ENCODE measurements at places on chromosomes 7 and 10.

GRCh38 chr7:31744294-31744874 lies 57.4 kb downstream of the PPP1R17 start:
- H3K36me3 ChIP-seq = no peaks in the 10 kb centered on the region
- H3K27me3 ChIP-seq = peaks cover 1% of the 10 kb centered on the region

- H3K27ac ChIP-seq = no peak overlapping the region
- no peaks in the 10 kb centered on the region for H3K4me1 ChIP-seq
- DNase-seq = no peak
These were observed 1.1 kb upstream of the TARP start for GRCh38 chr7:38274486-38274885.

DNA sequence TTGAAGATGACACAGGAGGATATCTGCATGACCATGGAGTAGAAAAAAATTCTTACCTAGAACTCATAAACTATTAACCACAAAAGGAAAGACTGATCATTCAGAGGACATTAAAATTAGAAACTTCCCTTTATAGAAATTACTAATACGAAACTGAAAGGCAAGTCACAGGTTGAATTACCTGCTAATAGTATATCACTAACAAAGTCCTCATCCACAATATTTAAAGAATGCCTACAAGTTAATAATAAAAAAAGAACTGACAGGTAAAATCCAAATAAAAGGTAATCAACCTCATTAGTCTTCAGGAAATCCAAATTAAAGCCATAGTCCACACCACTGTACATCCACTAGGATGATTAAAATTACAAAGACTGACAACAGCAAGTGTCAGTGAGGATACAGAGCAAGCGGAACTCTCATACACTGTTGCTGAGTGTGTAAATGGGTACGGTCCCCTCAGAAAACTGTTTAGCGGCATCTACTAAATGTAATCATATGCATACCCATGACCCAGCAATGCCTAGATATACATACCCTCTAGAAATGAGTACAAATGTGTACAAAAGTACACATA lies 71.2 kb downstream of the ARHGAP21 start:
- H3K4me1 ChIP-seq = no peaks in the 10 kb centered on the region
- no peak for DNase-seq
- no peak overlapping the region for H3K4me3 ChIP-seq
- H3K36me3 ChIP-seq = no peaks in the 10 kb centered on the region
- H3K27me3 ChIP-seq = no peaks in the 10 kb centered on the region

- no peak for DNase-seq
- no peaks in the 10 kb centered on the region for H3K36me3 ChIP-seq
- no peaks in the 10 kb centered on the region for H3K4me1 ChIP-seq
- H3K4me3 ChIP-seq = no peak overlapping the region
- no peaks in the 10 kb centered on the region for H3K27me3 ChIP-seq
These were observed 102.0 kb upstream of the HDAC9 start for GRCh38 chr7:18393465-18394118.

DNA sequence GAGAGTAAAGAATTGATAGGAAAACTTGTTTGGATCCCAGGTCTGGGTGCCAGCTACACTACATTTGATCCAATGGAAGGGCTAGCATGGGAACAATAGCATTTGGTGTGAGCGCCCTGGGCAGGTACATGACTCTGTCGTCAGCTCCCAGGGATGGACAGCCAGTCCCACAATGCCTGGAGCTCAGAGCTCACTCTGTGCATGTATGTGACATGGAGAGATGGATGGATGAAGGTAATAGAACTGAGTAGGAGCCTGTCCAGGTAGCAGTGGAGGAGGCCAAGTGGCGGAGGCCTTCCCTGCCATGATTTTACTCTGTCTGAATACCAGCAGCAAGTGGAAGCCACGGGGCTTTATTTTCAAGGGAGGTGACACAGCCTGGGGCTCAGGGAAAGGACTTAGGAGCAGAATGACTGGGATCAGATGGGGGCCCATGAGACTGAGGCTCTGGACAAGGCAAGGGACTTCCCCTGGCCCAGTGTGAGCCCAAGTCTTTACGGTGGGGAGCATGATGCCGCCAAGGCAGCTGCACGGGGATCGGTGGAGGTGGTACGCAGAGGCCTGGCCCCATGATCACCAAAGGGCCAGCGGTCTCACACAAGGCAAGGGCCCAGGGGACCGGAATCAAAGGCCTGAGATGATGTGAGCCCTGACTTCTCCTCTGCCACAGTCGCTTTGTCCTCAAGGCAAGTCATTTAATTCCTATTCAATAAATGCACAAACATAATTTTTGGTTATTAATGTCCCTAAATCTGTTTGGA lies 5.9 kb downstream of the PTPRE start:
- H3K4me3 ChIP-seq = no peak overlapping the region
- DNase-seq = no peak
- no peak overlapping the region for H3K27ac ChIP-seq

DNA sequence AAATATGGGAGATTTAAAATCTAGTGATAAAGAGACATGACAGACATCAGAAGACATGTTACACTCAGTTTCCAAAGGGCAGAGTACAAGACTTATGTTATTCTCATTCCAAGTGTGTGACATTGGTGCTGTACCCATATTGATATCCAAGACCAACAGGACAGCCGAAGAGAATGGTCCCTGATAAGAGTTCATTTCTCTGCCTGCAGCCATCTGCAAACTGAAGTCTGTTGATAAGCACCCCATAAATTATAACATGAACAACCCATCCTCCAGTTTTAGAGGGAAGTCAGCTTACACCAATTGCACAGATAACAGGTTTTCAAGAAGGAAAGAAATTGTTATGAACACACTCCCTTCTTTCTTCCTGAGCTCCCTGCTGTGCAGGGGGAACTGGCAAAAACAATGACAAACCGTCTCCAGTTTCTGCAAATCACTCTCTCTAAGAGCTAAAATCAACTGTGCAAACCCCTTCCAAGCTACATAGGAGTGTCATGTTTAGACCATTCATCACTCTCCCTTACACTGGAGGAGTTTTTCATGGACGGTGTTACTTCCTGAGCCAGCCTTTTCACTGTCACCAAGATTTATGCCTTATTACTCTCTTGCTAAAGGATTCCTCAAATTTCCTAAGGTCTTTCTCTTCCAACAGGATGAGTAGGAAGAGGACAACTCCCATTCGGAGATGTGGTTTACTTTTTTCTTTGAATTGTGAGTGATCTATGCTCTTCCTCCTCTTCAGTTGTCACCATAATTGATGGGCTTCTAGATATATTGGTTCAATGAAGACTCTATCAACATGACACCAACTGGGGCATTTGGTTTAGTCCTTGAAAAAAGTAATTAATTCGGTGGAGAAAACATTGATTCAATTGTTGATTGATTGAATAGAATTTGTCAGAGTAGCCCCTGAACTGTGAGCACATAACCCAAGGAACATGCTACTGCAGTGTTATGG lies 80.3 kb upstream of the FAM171A1 start:
- no peak overlapping the region for H3K4me3 ChIP-seq
- no peak for DNase-seq
- no peaks in the 10 kb centered on the region for H3K4me1 ChIP-seq
- no peak overlapping the region for H3K27ac ChIP-seq

DNA sequence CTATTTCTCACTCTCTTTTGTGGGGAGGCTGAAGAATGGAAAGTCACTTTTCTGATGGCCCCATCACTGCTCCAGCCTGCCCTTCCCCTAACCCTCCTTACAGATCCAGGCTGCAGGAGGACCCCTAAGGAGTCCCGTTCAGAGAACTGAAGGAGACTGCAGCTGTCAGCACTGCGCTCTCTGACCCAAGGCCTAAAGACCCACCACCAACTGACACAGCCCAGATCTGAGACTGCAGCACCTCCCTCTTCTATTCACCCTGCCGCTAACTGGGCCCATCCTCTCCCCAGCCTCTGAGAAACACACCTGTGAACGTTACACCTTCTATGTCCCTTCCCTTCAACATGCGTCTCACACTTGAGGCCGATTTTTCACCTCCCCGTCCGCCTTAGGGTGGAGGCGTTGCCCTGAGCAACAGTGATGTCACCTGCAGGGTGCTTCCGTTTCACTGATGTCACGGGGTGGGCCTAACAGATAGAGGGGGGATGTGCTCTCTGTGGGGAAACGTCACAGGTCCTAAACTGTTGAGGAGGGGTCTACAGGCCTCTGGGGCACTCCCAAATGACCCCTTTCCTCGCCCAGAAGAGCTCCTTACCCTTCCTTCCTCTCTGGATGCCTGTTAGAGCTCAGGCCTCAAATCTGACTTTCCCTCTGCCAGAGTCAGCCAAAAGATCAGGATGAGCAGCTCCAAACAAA lies 5.1 kb downstream of the ITPRIP start:
- no peaks in the 10 kb centered on the region for H3K27me3 ChIP-seq
- H3K4me1 ChIP-seq = peaks cover 36% of the 10 kb centered on the region
- no peak for DNase-seq
- H3K4me3 ChIP-seq = no peak overlapping the region

GRCh38 chr7:143394068-143394467 lies 12.9 kb downstream of the ZYX start:
- peaks cover 5% of the 10 kb centered on the region for H3K36me3 ChIP-seq
- no peak for DNase-seq
- H3K27ac ChIP-seq = peak overlapping the region; percentile 20

DNA sequence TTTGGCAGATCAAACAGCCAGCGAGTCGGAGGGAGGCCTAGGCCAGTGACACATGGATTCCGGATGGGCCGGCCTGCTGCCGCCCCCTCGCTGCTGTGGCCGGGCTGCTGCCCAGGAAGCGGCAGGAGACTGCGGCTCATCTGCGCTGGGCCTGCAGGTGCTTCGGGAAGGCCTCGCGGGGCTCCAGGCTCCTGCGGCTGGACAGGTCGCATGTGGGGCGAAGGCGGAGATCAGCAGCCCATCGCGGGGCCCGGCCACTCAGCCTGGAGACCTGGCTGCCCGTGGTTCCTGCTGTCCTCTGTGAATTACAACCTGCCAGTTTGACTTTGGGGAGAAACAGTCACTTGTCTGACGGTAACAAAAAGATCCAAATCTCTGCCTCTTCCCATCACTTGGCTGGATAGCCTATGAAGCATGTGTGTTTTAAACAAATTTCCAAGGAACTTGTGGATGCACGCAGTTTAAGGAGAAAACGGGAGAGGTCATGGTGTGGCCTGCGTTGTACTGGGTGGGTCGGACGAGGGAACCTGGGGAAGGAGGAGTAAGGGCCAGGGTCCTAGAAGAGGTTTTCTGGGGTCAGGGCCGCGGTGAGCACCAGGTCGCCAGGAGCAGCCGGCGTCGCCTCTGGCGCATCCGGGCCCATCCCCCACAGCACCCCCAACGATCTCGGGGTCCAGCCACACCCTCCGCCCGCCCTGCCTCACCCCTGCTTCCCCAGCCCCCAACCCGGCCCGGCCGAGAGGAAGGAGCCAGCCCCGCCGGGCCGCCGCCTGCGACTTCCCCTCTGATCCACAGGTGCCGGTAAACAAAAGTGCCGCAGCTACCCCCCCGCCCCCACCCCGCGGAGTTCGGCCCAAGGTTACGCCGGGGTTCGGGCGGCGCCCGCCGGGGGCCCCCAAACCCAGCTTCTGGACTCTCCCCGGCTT lies 1.6 kb downstream of the SPOCK2 start:
- no peak overlapping the region for H3K4me3 ChIP-seq
- H3K4me1 ChIP-seq = peaks cover 11% of the 10 kb centered on the region
- no peak for DNase-seq
- no peaks in the 10 kb centered on the region for H3K36me3 ChIP-seq
- H3K27ac ChIP-seq = no peak overlapping the region

DNA sequence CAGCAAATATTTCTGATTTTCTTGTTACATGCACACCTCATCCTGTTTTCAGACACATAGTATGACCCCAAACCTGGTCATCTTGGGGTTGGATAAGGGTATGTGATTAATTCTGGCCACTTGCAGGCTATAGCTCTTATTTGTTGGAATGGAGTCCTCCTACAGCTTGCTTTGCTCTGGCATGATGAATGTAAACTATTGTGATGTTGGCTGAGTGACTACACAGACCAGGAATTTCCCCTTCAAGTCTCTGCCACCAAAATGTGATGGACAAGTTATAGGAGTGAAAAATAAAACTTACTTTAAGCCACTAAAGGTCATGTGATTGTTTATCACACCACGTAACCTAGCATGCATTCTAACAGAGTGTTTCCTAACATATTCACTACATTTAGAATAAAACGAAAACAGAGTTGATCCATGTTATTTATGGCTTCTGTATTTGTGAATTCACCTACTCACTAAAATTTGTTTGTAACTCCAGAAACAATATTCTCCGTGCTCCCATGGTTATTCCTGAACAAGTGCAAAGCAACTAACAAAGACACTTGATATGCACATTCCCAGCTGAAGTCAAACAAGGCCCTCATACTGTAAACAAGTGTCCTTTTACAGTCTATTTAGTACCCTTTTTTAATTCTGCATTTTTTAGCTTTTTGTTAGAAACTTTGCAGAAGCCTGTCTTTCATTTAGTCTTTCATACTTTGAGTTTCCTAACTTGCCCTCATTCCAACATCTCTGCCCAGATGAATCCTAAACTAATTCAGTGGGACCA lies 599.2 kb upstream of the PCDH15 start:
- no peak overlapping the region for H3K27ac ChIP-seq
- DNase-seq = no peak
- no peak overlapping the region for H3K4me3 ChIP-seq
- no peaks in the 10 kb centered on the region for H3K4me1 ChIP-seq

- H3K27ac ChIP-seq = no peak overlapping the region
- no peaks in the 10 kb centered on the region for H3K27me3 ChIP-seq
- no peaks in the 10 kb centered on the region for H3K4me1 ChIP-seq
- DNase-seq = no peak
These were observed 35.0 kb upstream of the ABCB4 start for GRCh38 chr7:87510411-87510875.

GRCh38 chr10:72414642-72415041 lies 59.9 kb upstream of the DNAJB12 start:
- H3K27ac ChIP-seq = no peak overlapping the region
- no peaks in the 10 kb centered on the region for H3K36me3 ChIP-seq
- H3K4me3 ChIP-seq = no peak overlapping the region
- no peaks in the 10 kb centered on the region for H3K4me1 ChIP-seq
- DNase-seq = no peak
- H3K27me3 ChIP-seq = no peaks in the 10 kb centered on the region

GRCh38 chr7:111226800-111227199 lies 135.9 kb downstream of the LRRN3 start:
- H3K27me3 ChIP-seq = no peaks in the 10 kb centered on the region
- no peaks in the 10 kb centered on the region for H3K36me3 ChIP-seq
- H3K4me1 ChIP-seq = peaks cover 6% of the 10 kb centered on the region
- no peak overlapping the region for H3K4me3 ChIP-seq

DNA sequence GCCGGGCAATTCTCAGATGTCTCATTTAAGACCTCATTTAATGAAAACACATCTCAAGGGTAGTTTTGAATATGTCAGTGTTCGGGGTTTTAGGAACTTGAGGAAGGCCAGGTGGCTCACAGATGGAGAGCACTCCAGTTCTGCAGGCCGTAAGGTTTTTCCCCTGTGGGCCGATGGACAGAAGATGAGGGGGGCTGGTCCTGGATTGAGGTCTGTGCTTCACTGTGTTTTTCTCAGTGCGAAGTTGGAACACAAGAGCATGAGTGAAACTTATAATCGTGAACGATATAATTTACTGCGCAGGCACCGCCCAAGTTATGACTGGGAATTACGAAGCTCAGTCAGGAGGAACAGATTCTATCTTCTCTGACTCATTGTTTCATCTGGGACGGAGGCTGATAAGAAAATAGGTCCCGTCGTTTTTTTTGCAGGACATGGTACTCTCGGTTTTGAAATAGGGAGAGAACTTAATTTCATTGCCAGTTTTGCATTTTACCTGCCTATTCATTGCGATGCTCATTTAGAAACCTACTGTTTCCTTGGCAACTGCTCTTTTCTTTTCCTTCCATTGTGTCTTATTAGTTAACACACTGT lies 591.0 kb upstream of the PFKP start:
- no peak overlapping the region for H3K4me3 ChIP-seq
- no peaks in the 10 kb centered on the region for H3K27me3 ChIP-seq
- DNase-seq = no peak
- H3K4me1 ChIP-seq = no peaks in the 10 kb centered on the region
- no peak overlapping the region for H3K27ac ChIP-seq
- H3K36me3 ChIP-seq = no peaks in the 10 kb centered on the region

All from Caco-2 (cell line).